Fibroblast of lung (primary cell): ENCODE measurements at places on chromosomes 11 and 22.

GRCh38 chr11:43708776-43709175 lies 28.2 kb downstream of the HSD17B12 start:
- DNase-seq, result peak; percentile 17

DNA sequence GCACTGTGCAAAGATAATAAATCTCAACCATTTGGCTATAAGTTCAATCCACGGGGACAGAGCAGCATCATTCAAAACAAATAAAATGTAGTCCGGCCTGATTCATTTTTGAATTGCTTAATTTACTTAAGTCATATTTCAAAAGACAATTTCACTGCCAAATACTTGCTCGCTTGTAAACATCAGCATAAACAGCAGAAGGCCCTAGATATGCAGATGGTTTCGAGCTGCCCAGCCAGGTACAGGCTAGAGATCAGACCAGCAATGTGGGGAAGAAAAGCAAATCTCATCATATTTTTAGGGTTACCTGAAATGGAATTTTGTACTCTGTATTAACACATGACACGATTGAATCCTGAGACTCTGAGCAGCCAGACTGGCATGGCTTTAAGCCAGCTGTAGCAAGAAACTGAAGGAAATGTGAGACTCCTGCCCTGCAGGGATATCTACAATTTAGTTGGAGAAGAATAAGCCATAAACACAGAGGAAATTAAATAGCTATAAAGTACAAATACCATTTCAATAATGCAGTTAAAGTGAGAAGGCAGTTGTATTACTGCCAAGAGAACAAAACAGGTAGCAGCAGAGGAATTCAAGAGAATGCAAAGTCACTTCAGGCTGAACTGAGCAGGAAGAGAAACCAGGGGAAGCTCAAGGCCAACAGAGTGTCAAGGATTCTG lies 440.3 kb downstream of the ETS1 start:
- DNase-seq, result peak; percentile 5

GRCh38 chr11:4763096-4763495 lies 6.6 kb downstream of the OR51F1 start:
- no peak for DNase-seq

DNA sequence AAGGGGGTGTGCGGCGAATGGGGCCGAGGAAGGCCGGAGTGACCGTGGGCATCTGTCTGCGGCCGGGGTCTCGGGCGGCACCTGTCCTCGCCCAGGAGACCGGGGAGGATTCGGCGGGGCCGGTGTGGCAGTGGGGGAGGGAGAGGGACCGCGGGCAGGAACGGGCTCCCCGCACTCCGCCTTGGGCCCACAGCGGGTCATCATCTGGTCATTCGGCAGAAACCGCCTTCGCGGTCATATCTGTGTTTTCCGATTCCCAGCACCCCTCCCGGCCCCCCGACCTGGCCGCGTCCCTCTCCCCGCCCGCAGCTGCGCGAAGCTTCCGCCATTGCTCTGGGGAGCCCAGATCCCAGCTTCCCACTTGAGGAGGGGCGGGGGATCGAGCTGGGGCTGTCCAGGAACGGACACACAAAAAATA lies 824 bp upstream of the CBX6 start:
- peak; percentile 49 for DNase-seq

DNA sequence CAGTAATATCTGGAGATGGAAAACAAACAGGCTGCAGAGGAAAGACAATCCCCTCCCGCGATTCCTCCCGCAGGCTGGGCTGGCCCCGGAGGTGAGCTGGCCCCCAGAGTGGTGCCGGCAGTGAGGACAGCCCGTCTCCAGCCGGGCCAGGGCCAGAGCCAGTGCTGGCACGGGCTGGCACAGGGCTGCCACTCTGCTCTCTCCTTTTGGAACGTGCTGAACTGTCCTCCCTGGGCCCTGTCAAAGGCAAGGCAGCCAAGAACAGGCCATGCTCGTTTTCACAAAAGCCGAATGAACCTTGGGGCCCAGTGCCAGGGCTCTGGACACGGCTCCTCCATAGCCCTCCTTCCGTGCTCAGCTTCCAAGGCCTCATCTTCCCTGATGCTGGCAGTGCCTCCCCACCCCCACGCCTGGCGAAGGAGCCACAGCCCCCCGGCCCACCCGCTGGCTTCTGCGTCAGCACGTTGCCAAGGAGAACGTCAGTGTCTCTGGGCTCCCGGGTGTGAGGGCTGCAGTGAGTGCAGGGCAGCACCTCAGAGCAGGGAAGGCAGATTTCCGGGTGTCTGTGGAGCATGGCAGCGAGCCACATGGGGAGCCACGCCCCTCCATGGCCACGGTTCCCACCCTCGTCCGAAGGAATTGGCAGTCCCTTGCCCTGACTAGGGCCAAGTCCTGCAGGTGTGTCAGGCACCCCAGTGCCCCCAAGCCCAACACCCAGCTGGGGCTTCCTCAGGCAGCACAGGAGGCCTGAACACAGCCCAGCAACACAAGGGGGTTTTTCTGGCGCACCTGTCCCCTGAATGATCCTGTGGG lies 28.6 kb downstream of the GNAZ start:
- DNase-seq, result no peak

DNA sequence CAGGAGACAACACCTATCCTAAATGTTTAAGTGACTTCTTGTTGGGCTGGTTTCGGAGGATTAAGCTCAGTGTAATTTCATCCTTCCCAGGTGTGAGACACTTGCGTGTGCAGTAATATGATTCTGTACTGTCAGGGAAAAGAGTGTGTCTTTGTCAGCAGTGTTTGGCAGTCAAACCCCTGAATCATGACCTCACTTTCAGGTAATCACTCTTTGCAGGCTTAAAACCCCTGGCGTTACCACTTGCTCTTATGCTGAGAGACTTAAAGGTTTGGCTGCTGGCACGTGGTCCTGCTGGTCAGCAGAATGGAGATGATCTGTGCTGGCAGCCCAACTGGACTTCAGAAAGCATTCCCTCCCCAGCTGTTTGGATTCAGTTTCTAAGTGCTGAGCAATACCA lies 56.1 kb downstream of the APIP start:
- peak; percentile 39 for DNase-seq

- no peak for DNase-seq
Observed at GRCh38 chr11:68468217-68468828, 7.8 kb downstream of the PPP6R3 start.

DNA sequence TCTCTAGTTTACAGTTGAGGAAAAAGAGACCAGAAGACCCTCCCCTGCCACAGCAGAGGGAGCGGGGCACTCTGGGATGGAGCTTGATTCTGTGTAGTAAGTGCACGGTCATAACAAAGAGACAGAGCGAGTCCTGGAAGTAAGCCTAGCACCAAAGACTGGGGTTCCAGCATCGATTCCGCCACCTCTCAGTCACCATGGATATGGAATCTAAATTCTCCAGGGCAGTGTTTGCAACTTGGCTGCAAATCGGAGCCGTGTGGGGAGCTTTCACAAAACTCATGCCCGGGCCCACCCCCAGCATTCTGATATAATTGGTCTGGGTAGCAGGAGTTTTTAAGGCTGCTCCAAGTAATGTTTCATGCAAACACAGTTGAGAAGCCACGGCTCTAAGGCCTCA lies 129.5 kb upstream of the OPCML start:
- DNase-seq, result no peak

- no peak for DNase-seq
Observed at GRCh38 chr11:116577273-116577672, 195.5 kb downstream of the BUD13 start.

DNA sequence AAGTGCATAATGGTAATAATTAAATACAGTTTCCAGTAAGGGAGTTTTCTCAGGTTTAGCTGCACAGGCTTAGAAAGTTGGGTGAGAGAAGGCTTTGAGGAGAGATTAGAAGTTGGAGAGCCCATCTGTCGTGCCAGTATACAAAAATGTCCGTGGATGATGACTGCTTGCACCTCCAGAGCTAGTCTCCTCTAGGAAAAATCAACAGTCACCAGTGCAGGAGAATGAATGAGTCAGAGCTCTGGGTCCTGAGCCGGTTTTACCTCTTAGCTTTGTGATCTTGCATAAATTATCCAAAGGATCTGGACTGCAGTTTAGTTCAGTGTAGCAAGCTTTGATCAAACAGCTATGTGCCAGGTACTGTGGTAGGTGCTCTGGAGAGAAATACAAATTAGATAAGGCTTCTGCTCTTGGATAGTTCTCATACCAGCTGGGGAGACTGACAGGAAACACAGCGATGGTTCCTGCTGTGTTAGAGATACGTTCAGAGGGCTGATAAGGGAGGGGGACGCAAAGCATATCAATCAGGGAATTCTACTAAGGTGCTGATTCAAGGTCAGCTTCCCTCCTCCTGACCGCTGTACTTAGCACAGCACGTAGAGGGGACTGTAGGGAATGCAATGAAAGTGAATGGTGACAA lies 125.9 kb downstream of the TEAD1 start:
- DNase-seq, result peak; percentile 88

GRCh38 chr11:69250186-69251056 lies 43.5 kb upstream of the MYEOV start:
- no peak for DNase-seq

- DNase-seq, result no peak
Observed at GRCh38 chr11:13338427-13339069, 61.0 kb downstream of the BMAL1 start.

DNA sequence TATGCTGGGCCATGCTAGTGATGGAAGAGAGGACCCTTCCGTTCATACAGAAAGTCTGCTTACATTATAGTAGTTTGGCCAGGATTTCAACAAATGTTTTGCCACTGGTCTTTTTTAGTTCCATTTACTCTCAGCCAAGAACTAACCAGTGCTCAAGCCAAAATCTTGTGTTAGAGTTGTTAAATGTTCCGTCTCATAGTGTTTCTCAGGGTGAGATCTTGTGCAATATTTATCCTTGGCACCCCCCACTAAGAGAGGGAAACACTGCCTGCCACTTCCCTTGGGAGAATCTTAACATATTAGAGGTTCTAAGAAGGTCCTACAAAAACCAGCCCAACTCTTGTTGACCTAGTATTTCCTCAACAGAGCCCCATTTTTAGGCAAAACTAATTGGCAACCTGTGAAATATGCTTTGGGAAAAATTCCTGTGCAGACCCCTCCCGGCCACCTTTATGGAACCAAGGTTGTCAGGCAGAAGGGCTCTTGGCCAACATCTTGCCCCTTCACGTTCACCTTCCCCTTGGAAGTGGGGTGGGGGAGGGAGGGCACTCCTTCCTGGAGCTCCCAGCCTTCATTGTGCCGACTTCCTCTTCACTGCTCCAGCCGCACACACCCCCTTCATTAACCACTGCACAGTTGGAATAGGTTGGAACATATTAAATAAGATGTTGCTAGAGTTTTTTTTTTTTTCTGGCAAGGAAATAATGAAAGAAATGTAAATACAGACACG lies 173.2 kb upstream of the SORL1-AS1 start:
- DNase-seq, result no peak
